Hematopoietic multipotent progenitor cell (in vitro differentiated cells): ENCODE measurements at places on chromosomes 1 and 21. TPM values are rescaled to one million over a fixed set of nuclear protein-coding genes. Genes with fewer than 3 reads are reported as not detected.
A peak's percentile ranks its signal among the peaks of the same experiment; 100 is the strongest.

- peak; percentile 54 for DNase-seq
Observed at GRCh38 chr1:73998348-73998959, 199.5 kb downstream of the LRRIQ3 start.

DNA sequence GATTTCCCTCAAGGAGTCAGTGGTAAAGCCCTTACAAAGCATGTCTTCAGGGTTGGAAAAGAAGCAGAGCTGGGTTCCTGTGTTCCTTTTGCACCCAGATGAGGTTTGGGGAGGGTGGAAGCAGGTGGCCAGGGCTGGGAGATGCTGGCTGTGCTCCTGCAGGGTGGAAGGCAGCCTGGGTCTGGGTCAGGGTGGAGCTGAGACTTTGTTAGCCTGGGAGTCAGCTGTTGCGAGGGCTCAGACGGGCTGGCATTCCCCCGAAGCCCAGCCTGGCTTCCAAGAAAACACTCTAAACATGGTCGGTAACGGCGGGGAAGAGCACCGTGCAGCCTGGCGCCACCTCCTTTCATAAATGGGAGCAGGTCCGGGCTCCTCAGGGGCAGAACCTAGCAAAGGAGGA is 43.7 kb upstream of the EPS8L3 start:
- DNase-seq: no peak

- no peak for DNase-seq
Observed at GRCh38 chr1:176118985-176119384, 88.1 kb downstream of the COP1 start.

KRTAP19-1 gene
- total RNA-seq: not detected

SLAMF7 gene
- total RNA-seq: 0.27 TPM

CATSPERE gene
- total RNA-seq: 0.54 TPM

DNA sequence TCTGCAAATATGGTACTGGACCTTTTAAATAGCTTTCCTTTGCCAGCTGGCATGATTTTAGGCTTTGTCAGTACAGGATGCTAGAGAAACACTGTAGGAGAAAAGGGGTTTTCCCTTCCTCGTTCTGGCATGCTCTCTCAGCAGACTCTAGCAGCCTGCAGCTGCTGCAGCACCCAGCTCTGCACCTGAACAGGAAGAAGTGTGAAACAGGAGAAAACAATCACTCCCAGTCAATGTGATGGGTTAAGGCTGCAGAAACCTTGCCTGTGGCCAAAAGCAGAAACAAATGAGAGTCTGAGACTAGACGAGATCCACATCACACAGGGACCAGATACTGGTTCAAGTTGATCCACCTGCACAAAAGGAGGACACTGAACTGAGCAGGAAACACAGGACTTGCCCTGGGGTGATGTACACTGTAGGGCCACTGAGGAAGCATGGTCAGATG is 21.2 kb downstream of the OVGP1 start:
- peak; percentile 84 for DNase-seq

DNA sequence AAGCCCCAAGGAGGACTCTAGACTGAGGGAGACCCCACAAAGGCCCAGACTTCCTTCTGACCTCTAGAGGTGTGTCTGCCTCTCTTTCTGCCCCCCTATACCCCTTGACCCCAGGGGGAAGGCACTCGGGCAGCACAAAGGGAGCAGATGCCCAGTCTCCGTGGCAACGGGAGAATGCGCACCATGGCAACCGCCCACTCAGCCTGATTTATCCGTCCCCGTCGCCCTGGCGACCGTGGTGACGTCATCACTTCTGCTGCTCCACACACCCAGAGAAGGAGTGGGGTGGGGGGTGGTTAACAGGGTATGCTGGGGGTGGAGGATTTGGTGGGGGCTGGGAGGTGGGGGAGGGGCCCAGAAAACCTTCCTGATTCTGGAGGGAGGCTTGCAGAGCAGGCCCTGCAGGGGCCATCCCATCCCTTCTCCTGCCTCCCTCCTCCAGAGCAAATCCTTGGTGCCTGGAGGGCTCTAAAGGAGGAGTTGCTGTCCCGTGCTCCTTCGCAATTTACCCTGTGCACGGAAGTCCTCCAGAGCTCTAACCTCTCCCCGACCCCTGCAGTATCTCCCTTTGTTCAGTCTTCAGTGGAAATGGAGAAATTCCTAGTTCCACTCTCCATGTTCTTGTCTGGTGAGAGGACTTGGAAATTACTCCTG is 6.3 kb downstream of the CELF3 start:
- no peak for DNase-seq

TSSK3 gene
- total RNA-seq: 0.27 TPM

GRCh38 chr1:208068407-208068806 is 157.5 kb upstream of the CD34 start:
- DNase-seq: no peak

DNA sequence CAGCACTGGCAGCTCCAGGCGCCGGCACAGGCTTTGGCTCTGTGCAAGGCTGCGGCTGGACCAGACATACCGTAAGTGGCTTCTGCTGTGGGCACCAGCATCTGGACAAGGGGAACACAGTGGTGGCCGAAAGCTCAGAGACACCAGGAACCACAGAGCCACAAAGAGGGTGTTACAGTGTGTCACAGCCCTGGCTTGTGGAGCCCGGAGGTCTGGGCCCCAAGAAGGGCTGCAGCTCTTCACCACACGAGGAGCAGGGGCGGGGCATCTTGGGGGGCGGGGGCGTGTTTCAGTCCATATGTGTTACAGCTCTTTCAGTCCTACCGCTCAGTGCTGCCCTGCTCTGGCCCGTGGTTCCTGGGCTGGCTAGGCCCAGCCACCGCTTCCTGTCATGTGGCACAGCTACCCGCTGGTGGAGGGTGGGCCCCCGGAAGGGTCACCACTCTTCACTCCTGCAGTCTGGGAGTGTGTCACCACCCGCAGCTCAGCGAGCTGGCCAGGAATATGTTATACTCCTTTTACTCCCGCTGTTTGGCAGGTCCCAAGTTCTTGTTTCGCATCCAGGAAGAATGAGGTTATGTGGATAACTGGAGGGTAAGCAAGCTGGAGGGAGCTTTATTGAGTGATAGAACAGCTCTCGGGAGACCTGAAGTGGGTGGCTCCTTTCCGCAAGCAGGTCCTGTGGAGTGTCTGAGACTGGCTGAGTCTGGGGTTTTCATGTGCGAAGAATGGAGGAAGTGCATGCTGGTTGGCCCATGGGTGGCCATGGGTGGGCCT is 3.3 kb upstream of the LSM10 start:
- DNase-seq: no peak

WNT9A gene
- total RNA-seq: 0.27 TPM

- no peak for DNase-seq
Observed at GRCh38 chr1:208637181-208637580, 393.0 kb upstream of the PLXNA2 start.

HIVEP3 gene
- 4.6 TPM for total RNA-seq

GRCh38 chr1:152543820-152544219 is 22.8 kb downstream of the LCE3E start:
- DNase-seq: no peak

DNA sequence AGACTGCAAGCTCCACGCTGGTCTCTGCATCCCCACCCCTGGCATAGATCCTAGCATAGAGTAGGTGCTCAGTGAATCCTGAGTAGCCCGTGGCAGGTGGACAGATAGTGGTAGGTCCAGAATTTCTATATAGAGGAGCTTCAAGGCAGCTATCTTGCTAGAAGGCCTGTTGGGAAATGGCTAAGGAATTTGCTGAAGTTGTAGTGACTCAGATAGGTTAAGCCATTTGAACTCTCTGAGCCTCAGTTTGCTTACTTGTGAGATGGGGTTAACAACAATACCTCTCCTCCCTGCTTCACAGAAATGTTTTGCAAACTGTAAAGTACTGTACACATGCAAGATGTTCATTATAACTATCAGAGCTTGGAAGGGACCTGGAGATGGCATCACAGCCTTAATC is 23.4 kb upstream of the EPHB2 start:
- no peak for DNase-seq

DNA sequence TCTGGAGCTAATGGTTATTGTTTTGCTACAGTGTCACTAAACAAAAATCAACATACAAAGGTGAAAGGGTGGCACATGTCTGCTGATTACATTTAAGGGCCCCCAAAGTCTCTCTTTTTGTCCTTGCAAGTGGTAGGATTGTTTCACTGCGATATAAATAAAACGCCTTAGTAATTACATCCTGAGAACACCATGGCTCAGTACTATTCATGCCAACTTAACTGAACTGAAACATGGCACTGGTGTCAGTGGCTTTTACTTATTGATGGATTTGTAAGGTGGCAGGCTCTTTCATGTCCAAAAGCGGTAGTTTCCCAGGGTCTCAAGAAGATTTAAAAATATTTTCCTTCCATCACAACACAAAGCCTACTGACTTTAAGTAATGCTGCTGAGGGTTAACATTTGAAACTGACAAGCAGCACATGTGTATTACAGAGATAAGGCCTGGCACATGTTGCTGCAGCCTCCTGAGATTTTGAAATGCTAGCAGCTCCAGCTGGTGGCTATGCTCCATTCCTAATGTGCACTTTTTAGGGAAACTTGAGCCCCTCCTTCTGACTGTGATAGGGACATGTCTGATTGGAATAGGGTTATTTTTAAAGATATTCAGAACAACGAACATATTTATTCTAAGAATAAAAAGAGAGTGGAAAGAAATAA is 86.8 kb downstream of the ATP1B1 start:
- peak; percentile 86 for DNase-seq

CNTN2 gene
- under 0.01 TPM for total RNA-seq
